ENCODE measurements at places on chromosomes 2 and 18. TPM values are rescaled to one million over a fixed set of nuclear protein-coding genes. Genes with fewer than 3 reads are reported as not detected.

The MARCHF4 gene
- total RNA-seq: not detected

The CYP27A1 gene
- 1.2 TPM for total RNA-seq

The CCDC141 gene
- total RNA-seq: 1.6 TPM

The RPRM gene
- total RNA-seq: not detected

The KCNIP3 gene
- total RNA-seq: not detected

The CSRNP3 gene
- not detected for total RNA-seq

The LONRF2 gene
- total RNA-seq: 0.13 TPM

The TSPYL6 gene
- not detected for total RNA-seq

The FEV gene
- total RNA-seq: not detected

The IL18R1 gene
- total RNA-seq: 17.9 TPM

The LAMA1 gene
- total RNA-seq: not detected

The OR6B2 gene
- total RNA-seq: not detected

The DSEL gene
- total RNA-seq: 0.24 TPM

The HAT1 gene
- 85.1 TPM for total RNA-seq

The MC4R gene
- total RNA-seq: not detected

- DNase-seq: no peak
Measured at GRCh38 chr18:3710712-3711301, 260.8 kb downstream of the TGIF1 start.

DNA sequence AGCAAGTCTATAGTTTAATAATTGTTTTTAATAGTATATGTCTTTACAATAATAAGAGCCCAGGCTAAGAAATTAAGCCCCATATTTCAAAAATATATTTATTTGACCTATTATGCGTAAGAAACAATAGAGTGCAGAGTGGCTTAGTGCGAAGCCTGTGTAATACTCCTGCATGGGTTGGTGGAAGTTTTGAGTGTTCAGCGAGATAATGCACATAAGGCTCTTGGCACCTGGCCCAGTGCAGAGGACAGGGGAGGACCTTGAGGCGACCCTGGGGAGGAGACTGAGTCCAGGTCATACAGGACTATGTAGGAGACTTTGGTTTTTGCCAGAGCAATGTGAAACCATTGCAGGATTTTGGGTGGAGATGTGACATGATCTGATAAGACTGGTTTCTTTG, 132.4 kb upstream of the ST6GAL2 start:
- DNase-seq: no peak

DNA sequence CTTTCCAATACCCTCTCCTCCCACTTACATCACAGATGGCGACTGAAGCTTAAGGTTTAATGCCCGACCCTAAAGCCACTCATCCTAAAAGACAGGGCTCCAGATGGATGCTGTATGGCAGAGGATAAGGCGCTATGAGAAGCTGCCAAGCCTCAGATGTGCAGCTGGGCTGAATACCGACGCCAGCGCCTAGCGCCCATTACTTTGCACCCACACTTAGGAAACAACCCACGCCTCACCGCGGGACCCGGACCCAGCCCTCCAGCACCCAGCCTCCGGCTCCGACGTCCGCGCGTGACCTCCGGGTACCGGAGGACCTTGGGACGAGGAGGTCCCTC, 335 bp downstream of the TRAK2 start:
- no peak for DNase-seq

GRCh38 chr2:26959331-26959730, 11.1 kb upstream of the MAPRE3 start:
- DNase-seq: no peak

DNA sequence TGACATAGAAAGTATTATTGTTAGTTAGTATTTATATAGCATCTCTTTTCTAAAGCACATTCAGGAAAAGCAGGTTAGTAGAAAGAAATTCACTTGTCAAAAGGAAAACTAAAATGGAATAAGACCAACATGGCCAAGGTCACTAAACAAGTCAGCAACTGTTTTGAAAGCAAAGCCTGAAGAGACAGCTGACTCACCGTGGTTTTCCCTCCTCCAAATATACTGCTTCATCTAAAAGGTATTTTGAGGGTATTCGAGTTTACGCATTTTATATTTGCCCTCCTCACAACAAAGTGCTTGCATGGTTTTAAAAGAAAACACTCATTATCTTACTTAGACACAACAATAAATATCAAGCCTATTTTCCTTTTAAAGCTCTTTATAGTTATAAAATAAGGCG, 24.0 kb downstream of the ZNF385B start:
- DNase-seq: no peak

GRCh38 chr2:122083256-122084048, 328.0 kb downstream of the TSN start:
- no peak for DNase-seq

GRCh38 chr18:55307505-55307904, 280.5 kb downstream of the TCF4 start:
- DNase-seq: no peak

DNA sequence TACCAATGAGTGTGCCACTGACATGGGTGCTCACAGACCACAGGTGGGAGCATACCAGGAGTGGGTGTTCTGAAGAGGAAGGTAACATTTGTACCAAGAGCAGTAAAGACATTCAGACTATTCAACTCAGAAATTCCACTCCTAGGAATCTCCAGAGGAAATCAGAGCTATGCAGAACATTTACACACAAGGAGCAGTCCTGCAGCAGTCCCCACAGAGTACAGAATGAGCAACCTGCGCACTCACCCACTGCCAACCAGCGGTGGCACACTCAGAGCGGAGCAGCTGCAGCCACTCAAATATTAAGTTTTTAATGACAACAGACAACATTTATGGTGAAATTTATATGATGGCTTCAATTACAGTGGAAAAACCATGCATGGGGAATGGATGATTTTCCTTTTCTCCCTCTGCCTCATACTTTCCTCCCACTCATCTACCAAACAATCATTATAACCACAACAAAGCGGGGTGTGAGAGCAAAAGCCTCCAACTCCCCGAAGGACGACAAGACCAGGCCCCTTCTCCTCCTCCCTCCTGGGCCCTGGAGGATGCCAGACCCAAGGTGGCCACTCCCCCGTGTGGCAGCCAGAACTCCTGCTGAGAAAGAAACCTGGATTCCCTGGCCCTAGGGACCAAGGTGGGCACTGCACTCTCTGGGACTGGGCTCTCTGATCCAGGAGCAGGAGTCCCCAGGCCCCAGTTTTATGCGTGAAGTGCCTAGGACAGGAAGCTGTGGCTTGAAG, 5.4 kb downstream of the HS6ST1 start:
- DNase-seq: no peak

DNA sequence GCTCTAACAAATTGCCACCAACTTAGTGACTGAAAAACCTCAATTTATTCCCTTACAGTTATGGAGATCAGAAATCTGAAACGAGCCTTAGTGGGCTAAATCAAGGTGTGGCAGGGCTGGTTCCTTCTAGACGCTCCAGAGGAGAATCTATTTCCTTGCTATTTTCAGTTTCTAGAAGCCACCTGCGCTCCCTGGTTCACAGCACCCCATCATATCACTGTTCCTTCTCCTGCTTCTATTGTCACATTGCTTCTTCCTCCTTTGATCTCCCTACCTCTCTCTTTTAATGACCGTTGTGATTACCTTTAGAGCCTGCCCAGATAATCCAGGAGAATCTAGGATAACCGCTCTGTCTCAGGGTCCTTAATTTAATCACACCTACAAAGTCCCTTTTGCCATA, 596.6 kb downstream of the PLCL1 start:
- no peak for DNase-seq

GRCh38 chr18:8097399-8097798, 511.8 kb upstream of the RAB12 start:
- DNase-seq: no peak

GRCh38 chr2:200968162-200968561, 4.7 kb upstream of the ORC2 start:
- no peak for DNase-seq

GRCh38 chr18:70154591-70155194, 50.8 kb downstream of the RTTN start:
- no peak for DNase-seq

DNA sequence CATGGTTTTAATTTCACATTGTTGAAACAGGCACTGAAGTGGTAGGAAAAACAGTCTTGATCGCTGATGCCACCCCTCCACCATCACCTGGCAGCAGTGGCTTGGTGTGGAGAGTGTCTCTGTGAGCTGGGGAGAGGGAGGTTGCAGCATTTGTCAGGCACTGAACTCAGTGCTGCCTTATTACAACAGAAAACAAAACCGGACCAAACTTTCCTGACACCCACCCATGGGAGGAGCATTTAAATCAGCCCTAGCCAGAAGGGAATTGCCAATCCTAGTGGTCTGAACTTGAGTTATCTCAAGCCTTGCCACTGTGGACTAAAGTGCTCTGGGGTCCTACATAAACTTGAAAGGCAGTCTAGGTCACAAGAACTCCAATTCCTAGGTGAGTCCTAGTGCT, 103.0 kb upstream of the LGALSL start:
- no peak for DNase-seq

DNA sequence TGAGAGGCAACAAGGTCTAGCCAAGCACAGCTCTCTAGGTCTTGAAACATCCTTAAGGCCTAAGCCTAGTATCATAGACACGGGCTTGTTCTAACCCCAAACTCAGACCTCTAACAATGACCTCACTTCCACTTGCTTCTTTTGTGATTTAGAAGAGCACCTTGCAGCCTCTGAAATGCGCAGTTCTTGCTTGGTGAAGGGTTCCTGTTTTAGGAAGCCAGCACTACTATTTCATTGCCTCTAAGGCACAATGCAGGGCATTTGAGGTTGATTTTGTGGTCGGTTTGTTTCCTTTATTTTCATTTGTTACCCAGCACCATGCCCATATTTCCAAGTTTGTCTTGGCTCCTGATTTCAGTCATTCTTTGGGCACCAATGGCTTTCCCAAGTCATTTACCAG, 117.0 kb upstream of the CYP1B1 start:
- DNase-seq: no peak

GRCh38 chr2:17976871-17977746, 98.6 kb downstream of the KCNS3 start:
- no peak for DNase-seq

DNA sequence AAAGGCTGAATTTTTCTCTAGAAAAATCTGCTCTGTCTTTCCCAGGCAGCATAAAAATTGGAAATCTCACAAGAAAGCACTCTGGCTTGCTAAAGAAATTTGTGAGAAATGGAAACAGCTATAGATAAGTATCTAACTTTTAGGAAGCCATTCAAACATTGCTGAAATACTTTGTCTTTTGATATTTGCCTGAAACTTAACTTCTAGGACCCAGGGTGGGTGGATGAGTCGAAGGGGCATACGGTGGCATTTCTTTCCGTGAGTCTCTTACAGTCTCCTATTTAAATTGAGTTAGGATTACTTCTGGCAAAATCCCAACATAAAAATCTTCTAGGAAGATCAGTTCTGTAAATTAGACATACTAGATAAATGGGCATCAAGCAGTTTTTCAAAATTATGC, 532 bp upstream of the COL3A1 start:
- DNase-seq: no peak

GRCh38 chr2:221104361-221104811, 467.7 kb downstream of the EPHA4 start:
- no peak for DNase-seq

DNA sequence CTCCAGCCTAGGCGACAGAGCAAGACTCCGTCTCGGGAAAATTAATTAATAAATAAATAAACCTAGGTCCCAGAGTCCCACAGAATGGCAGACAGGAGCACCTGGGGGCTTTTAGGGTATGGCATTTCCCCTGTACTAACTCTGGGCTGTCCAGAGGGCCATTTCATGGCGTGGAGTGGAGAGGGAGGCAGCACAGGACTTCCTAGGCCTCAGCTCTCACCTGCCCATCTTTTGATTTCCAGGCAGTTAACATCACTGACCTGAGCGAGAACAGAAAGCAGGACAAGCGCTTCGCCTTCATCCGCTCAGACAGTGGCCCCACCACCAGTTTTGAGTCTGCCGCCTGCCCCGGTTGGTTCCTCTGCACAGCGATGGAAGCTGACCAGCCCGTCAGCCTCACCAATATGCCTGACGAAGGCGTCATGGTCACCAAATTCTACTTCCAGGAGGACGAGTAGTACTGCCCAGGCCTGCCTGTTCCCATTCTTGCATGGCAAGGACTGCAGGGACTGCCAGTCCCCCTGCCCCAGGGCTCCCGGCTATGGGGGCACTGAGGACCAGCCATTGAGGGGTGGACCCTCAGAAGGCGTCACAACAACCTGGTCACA, 5.1 kb downstream of the IL1RN start:
- DNase-seq: no peak

- DNase-seq: no peak
Measured at GRCh38 chr2:170917957-170918356, 11.1 kb upstream of the GORASP2 start.

- no peak for DNase-seq
Measured at GRCh38 chr2:188294352-188294926, 2.8 kb downstream of the GULP1 start.

- DNase-seq: no peak
Measured at GRCh38 chr2:236889791-236890704, 195.6 kb upstream of the COPS8 start.

GRCh38 chr2:99700482-99701398, 210.9 kb upstream of the REV1 start:
- no peak for DNase-seq

GRCh38 chr2:206557321-206557720, 85.0 kb upstream of the FAM237A start:
- no peak for DNase-seq

DNA sequence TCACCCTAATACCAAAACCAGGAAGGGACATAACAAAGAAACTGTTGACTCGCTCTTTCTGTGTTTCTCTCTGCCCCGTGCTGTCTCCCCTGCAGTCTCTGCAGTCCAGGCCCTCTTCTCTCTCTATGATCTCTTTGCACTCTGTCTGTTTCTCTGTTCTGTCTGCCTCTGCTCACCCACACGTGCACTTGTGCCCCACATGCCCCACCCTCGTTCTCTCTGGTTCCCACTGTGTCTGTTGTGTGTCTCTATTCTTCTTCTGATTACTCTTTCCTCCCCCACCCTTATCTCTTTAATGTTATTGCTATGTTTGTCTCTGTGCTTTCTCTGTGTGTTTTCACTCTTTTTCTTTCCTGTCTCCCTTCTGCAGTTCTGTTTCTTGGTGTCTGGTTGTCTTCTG, 54.0 kb downstream of the NAT8 start:
- DNase-seq: no peak

DNA sequence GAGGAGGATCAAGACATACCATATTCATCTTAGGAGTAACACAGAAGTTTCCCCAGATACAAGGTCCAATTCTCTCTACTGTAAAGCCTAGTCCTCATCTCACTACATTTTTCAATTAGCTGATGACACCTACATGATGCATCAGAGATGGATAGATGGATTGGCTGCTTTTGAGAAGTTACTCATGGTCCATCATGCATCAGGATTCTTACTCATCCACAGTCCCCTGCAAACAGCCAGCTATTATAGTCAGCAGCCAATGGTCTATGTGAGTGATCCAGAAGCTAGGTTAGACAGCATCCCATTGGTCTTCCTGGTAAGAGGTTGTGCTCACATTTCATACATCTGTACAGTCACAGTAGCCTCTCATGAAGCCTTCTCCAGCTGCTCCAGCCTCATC, 154.5 kb upstream of the NRP2 start:
- no peak for DNase-seq

DNA sequence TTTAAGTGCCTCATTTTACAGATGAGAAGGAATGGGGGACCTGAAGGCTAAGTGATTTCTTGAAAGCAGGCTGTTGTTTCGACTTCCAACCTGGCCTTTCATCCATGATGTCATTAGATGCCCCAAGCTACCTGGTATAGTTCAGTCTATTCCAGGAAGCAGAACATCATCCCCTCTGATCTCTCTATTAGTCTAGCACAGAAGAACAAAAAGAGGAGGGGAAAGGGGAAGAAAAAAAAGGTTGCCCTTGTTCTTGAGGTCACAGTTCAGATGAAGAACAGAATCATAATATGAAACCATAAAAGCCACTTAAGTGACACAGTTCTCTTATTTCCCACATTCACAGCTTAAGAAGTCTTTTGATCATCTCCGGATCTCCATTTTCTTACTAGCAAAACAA, 386.2 kb upstream of the HNRNPA3 start:
- no peak for DNase-seq
